ENCODE measurements at places on chromosomes 2 and 18.
A peak's percentile ranks its signal among the peaks of the same experiment; 100 is the strongest.

GRCh38 chr2:62140426-62141141 lies 55.3 kb upstream of the B3GNT2 start:
- no peak for DNase-seq

- DNase-seq, result no peak
Measured at GRCh38 chr2:60450488-60450887, 103.0 kb downstream of the BCL11A start.

DNA sequence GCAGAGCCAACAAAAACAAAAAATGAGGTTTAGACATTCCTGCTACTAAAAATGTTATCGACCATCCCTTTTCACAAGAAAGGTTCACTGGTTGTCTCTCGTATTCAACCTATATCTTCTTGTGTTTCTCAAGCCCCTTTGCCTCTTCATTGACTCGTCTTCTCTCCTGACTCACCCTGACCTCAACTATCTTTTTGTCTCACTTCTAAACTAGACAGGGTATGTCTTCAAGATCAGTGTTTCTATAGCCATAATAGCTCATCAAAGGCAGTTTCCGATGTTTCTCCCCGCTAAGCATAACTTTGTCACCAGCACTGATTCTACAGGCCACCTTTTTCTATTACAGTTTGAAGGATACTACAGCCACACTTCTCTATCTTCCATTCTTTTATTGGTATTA lies 178.4 kb downstream of the MEMO1 start:
- DNase-seq, result no peak

DNA sequence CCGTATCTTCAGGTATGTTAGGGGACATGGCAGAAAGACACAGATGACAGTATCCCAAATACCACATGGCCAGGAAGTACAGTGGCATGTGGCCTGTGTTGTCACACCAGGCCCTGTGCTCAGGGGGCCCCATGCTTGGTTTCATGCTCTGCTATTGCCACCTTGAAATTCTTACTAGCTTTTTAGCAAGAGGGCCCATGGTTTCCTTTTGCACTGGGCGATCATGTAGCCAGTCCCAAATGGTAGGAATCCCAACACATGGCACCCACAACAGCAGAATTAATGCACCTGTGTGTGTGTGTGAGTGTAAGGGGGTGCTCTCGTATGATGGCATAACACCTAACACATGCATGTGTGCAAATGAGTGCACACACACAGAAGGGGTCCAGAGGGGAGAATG lies 39.2 kb downstream of the MYO7B start:
- no peak for DNase-seq

DNA sequence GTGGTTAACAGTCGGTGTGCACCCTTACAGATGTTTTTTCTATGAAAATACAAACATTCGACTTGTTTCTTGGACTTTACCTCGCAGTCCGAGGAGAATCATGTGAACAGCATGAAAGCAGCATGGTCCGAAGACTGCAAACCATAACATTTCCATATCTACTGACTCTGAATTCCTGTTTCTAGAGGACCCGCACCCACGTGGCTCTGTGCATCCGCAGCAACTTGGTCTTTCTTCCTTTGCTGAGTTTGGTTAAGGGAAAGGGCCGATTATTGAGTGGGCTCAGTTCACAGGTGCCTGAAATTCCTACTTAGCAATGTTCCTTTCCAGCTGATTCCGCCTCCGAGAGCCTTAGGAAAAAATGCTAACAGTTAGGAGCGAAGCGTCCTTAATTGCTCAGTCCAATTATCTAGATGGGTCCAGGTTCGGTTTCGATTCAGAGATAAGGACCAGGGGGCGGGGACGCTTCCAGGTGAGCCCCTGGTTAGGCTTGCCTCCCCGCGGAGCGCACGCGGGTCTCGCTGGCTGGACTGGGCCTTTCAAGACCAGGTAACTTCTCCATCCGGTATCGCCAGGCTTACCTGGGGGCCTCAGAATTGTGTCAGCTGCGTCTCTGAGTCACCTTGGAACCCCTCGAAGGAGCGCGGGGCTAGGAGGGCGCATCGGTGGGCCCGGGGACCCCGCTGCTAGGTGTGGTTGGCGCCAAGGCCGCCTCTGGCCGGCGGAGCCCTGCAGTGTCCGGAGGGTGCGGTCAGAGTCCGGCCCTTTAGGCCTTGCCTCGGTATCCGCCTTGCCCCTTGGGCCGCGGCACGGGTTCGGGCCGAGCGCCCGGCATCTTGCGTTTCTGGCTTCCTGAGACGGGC lies 1.1 kb upstream of the B3GNT2 start:
- no peak for DNase-seq

GRCh38 chr2:216094701-216095100 lies 13.0 kb downstream of the TMEM169 start:
- DNase-seq, result no peak

- DNase-seq, result peak; percentile 26
Measured at GRCh38 chr2:52976143-52976949, 791.3 kb upstream of the CHAC2 start.

GRCh38 chr2:156321243-156321904 lies 11.1 kb downstream of the NR4A2 start:
- DNase-seq, result peak; percentile 8

GRCh38 chr2:175399326-175399725 lies 217.8 kb upstream of the ATP5MC3 start:
- DNase-seq, result no peak

- DNase-seq, result no peak
Measured at GRCh38 chr18:74243127-74243526, 48.6 kb downstream of the CYB5A start.

DNA sequence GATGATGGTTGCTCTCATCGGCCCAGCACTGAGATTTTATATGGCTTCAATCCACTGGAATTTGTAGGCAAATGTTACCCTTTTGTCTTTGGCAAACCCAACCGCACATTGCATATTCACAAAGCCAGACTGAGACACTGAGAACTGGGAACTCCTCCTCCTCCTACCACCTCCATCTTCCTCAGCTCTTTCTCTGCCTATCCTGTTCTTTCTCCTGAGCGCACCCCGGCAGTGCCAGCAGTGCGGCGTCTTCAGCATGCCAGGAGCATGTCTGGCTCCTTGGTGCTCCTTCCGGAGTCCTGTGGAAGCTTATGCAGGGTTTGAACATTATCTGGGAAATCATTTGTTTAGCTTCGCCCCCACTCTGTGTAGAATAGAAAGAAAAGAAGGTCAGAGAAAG lies 50.8 kb downstream of the TRIB2 start:
- DNase-seq, result no peak

- DNase-seq, result no peak
Measured at GRCh38 chr2:241494311-241494908, 14.0 kb downstream of the STK25 start.

Data from fibroblast of skin of right biceps (primary cell).